ENCODE measurements at places on chromosomes 2 and 18.
A peak's percentile ranks its signal among the peaks of the same experiment; 100 is the strongest.

DNA sequence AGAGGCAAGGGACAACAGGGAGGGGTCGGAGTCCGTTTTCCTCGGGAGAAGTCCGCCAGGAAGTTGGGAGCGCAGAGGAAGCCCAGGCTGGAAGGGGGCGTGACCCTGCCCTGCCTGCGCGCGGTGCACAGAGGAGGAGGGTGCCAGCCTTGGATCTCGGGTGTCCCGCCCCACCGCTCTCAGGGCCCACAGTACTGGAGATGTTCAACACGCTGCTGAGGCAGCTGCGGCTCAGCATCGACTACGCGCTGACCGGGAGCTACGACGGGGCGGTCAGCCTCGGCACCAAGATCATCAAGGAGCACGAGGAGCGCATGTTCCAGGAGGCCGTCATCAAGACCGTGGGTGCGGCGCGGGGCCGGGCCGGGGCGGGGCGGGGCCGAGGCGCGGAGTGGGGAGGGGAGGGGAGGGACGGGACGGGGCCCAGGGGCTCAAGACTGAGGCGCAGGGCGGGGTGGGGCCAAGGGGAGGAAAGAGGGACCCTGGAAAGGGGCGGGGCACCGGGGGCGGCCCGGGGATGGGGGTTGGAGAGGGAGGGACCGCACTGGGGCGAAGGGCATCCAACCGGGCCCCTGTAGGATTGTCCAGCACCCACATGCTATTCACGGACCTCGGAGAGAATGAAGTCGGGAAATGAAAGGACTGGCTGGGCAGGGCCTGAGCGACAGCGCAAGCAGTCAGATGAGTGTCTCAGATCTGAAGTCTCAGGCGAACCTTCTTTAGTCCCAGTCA is 36.6 kb downstream of the POMC start:
- no peak for DNase-seq

DNA sequence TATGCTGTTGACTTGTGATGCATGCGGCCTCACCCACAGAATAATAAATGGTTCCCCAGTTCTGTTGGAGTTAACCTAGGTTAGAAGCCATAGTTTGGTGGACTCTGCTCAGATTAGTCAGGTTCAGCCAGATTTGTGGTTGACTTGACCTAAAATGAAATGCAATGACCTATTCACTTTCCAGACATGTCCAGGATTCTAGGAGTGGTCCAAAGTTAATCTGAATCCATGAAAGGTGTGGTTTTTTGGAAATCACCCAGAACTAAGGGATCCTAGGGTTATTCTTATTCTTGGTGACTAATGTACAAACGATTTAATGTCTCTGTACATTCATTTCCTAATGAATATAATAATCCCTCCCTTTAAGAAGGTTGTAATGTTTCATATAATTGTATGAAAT is 88.9 kb upstream of the RBBP8 start:
- no peak for DNase-seq

DNA sequence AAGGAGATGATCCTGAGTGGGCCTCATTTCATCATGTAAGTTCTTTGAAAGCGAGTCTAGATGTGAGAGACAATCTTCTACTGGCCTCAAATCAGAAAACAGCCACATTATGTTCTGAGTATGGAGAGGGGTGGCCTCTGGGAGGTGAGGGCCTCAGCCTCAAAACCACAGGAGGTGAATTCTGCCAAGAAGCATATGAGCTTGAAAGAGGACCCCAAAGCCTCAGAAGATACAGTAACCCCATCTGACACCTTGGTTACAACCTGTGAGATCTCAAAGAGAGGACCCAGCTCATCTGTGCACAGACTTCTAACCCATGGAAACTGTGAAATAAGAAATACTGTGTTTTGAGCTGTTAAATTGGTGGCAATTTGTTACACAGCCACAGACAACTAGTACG is 200.1 kb downstream of the ARHGAP15 start:
- no peak for DNase-seq

- DNase-seq, result peak; percentile 38
Measured at GRCh38 chr2:39179974-39180960, 59.4 kb upstream of the SOS1 start.

DNA sequence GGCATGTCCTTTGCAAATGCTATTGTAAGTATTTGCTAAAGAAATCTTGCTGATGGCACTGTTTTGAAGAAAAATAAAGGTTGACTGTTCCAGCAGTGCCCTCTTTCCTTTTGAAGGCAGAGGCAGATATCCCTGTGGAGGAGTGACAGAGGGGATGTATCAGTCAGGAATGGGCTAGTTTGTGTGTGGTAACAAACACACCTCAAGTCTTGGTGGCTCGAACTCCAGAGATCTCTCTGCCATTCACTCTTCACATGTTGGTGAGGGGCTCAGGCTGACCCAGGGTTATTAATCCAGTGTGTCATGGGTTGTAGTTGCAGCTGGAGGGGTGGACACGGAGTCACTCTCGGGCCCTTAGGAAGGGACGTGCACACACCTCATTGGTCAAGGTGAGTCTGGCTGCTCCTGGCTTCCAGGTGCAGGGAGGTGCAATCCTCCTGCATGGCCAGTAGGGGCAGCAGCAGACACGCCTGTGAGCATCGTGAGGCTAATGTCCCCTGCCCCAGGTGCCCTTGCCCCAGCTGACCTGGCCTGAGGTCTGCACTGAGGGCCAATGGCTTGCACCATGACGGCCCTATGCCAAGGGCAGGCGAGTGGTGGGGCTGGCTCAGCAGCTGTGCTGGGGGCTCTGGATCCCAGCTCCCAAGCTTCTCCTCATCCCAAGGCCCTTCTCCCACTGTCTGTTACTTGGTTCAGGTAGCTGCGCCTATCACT is 146.5 kb downstream of the ASB1 start:
- no peak for DNase-seq

- DNase-seq, result no peak
Measured at GRCh38 chr18:70330887-70331286, 42.0 kb downstream of the SOCS6 start.

DNA sequence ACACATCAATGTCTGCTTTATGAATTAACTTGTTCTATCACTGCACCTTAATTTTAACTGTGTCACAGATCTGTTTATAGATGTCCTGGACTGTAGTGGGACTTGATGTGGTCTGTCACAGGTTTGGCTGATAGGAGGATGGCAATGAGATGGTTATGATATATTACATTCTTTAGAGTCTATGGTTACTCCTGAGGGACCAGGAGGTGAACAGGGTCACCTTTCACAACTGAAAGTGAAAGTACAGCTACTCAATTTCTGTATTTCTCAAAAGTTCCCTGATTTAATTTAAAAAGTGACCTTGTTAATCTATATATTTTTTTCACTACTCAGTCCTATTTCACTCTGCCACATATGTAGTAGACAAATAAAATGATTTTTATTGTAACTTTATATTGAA is 1284.1 kb upstream of the GYPC start:
- DNase-seq, result no peak
